ENCODE measurements at places on chromosomes 5 and 9.

DNA sequence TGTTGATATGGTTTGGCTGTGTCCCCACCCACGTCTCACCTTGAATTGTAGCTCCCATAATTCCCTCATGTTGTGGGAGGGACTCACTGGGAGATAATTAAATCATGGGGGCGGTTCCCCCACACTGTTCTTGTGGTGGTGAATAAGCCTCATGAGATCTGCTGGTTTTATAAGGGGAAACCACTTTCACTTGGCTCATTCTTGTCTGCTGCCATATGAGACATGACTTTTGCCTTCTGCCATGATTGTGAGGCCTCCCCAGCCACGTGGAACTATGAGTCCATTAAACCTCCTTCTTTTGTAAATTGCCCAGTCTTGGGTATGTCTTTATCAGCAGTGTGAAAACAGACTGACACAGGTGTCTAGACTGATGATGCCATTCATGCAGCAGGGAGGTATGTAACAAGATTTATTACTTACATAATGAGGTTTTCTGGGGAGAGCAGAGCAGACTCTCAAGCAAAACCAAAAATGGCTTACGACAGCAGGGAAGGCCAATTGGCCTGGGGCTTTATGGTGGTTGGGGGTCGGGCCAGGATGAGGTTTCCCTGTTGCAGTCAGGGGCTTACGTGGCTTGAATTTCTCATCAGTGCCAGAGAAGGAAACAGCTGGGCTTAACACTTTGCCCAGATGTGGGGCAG lies 9.5 kb upstream of the COMMD10 start:
- H3K36me3 ChIP-seq, result no peaks in the 10 kb centered on the region
- no peaks in the 10 kb centered on the region for H3K27me3 ChIP-seq
- no peak for DNase-seq
- no peak overlapping the region for H3K4me3 ChIP-seq
- H3K4me1 ChIP-seq, result no peaks in the 10 kb centered on the region

GRCh38 chr5:107464876-107465275 lies 205.9 kb downstream of the EFNA5 start:
- DNase-seq, result no peak
- no peaks in the 10 kb centered on the region for H3K4me1 ChIP-seq
- H3K4me3 ChIP-seq, result no peak overlapping the region
- H3K36me3 ChIP-seq, result no peaks in the 10 kb centered on the region
- H3K27me3 ChIP-seq, result no peaks in the 10 kb centered on the region

DNA sequence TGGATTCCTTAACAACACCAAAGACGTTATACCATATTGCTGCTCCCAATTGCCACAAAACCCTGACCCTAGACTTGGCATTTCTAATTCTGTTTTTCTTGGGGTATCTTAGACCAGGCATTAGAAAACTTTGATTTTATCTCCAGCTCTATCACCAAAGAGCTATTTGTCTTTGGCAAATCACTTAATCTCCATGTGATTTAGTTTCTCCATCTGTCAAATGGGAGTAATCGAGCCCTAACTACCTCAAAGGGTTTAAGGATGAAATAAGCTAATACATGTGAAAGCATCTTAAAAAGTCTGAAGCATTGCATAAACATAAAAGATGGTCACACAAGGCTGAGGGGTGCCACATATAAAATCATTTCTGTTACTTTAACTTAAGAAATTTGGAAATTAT lies 60.6 kb downstream of the FYB1 start:
- no peak for DNase-seq
- no peaks in the 10 kb centered on the region for H3K36me3 ChIP-seq
- peaks cover 43% of the 10 kb centered on the region for H3K4me1 ChIP-seq
- H3K27me3 ChIP-seq, result no peaks in the 10 kb centered on the region

DNA sequence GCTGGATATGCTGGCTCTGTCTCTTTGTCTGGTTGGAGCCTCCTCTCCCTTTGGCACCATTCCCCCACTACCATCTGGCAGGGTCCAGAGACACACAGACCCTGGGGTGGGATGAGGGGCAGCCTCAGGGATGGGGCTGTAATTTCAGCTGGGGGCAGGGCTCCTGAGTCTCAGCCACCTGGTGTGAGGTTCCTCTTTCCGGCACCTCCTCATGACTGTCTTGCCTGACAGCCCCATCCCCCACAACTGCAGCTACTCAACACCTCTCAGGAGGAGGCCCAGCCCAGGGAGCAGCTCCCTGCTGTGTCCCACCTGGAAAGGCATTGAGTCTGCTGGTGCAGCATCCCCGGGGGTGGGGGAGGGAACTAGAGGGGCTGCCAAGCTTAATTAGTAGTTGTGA lies 11.7 kb upstream of the RPS14 start:
- DNase-seq, result no peak
- H3K27ac ChIP-seq, result no peak overlapping the region
- no peaks in the 10 kb centered on the region for H3K36me3 ChIP-seq
- peaks cover 6% of the 10 kb centered on the region for H3K4me1 ChIP-seq
- H3K4me3 ChIP-seq, result no peak overlapping the region

DNA sequence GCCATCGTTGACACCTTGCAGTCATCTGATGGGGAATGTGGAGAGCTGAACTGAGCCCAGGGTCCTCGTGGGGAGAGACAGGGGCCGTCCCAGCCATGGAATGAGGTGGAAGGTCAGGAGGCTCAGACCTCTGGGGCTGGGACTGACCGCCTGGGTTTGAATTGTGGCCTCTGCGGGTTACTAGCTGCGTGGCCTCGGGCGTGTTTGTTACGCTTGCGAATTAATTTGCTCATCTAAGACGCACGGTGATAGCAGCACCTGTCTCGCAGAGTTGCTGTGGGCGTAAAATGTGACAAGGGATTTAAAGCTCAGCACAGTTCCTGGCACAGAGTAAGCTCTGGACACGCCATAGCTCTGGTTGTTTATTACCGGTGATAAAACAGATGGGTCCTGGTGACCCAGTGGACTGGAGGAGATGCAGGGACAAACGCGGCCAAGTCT lies 19.4 kb upstream of the DAB2IP start:
- H3K4me1 ChIP-seq, result no peaks in the 10 kb centered on the region
- H3K27ac ChIP-seq, result no peak overlapping the region
- no peak for DNase-seq

DNA sequence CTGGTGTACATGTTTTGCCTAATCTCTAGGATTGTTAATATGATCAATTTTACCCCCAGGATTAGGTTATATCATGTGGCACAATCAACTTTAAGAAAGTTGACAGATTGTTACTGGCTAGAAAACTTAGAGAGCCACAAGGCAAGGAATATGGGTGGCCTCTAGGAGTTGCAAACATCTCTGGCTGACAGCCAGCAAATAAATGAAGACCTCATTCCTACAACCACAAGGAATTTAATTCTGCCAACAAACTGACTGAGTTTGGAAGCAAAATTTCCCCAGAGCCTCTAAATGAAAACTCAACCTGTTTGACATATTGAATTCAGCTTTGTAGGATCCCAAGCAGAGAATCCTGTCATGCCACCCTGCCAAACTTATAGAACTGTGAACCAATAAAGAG lies 196.4 kb upstream of the PTGER4 start:
- DNase-seq, result no peak
- no peaks in the 10 kb centered on the region for H3K27me3 ChIP-seq
- H3K27ac ChIP-seq, result no peak overlapping the region
- no peaks in the 10 kb centered on the region for H3K36me3 ChIP-seq

- no peak for DNase-seq
- H3K4me1 ChIP-seq, result no peaks in the 10 kb centered on the region
- H3K36me3 ChIP-seq, result no peaks in the 10 kb centered on the region
- no peak overlapping the region for H3K4me3 ChIP-seq
- H3K27me3 ChIP-seq, result no peaks in the 10 kb centered on the region
Measured at GRCh38 chr5:176192094-176192721, 46.0 kb upstream of the SIMC1 start.

- no peak overlapping the region for H3K4me3 ChIP-seq
- no peaks in the 10 kb centered on the region for H3K36me3 ChIP-seq
- H3K27ac ChIP-seq, result no peak overlapping the region
- H3K4me1 ChIP-seq, result no peaks in the 10 kb centered on the region
Measured at GRCh38 chr9:76365028-76365427, 29.2 kb downstream of the RFK start.

GRCh38 chr9:131097948-131098278 lies 1.6 kb downstream of the AIF1L start:
- no peaks in the 10 kb centered on the region for H3K36me3 ChIP-seq
- no peak for DNase-seq
- H3K4me1 ChIP-seq, result peaks cover 8% of the 10 kb centered on the region
- no peak overlapping the region for H3K4me3 ChIP-seq
- H3K27ac ChIP-seq, result no peak overlapping the region

GRCh38 chr5:163387589-163388343 lies 49.6 kb upstream of the CCNG1 start:
- H3K36me3 ChIP-seq, result no peaks in the 10 kb centered on the region
- no peak overlapping the region for H3K27ac ChIP-seq
- no peak for DNase-seq
- no peak overlapping the region for H3K4me3 ChIP-seq
- H3K4me1 ChIP-seq, result no peaks in the 10 kb centered on the region

DNA sequence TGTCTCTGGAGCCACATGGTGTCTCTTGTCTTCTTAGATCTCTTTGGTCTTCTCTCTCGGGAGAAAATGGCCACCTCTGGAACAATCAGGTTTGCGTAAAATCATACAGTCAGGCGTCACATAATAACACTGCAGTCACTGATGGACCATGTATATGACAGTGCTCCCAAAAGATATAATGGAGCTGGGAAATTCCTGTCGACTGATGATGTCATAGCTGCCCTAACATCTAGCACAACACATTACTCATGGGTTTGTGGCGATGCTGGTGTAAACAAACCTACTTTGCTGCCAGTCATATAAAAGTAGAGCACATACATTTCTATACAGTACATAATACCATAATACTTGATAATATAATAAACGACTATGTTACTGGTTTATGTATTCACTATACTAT lies 30.1 kb upstream of the RAI14 start:
- no peak overlapping the region for H3K27ac ChIP-seq
- DNase-seq, result no peak
- H3K4me1 ChIP-seq, result no peaks in the 10 kb centered on the region
- no peaks in the 10 kb centered on the region for H3K36me3 ChIP-seq

DNA sequence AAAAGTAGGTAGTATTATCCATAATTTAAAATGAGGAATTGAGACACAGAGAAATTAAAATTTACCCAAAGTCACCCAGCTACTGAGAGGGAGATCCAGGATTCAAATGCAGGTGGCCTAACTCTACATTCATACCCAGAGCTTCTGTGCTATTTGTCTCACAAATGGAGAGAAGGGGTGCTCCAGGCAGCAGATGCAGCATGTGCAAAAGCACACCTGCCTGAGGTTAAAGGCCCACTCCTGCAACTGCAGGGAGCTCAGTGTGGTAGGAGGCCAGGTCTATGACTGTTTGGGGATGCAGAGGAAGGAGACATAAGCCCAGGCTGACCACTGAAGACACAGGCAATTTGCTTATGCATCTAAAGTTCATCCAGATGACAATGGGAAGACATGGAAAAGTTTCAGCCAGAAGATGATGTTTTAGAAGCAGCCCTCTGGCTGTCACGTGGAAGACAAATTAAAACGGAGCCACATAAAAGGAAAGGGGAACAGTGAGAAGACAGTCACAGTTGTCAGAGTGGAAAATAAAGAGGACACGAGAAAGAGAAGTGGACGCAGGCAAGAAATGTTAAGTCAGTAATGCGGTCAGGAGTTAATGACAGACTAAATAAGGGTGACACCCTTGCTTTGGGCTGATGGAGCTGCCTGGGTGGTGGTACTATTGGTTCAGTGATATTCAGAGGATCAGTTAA lies 214.7 kb downstream of the EBF1 start:
- H3K4me3 ChIP-seq, result no peak overlapping the region
- no peaks in the 10 kb centered on the region for H3K27me3 ChIP-seq
- H3K36me3 ChIP-seq, result no peaks in the 10 kb centered on the region
- H3K27ac ChIP-seq, result no peak overlapping the region
- no peak for DNase-seq
- H3K4me1 ChIP-seq, result no peaks in the 10 kb centered on the region

GRCh38 chr5:65296067-65296466 lies 185.7 kb downstream of the ADAMTS6 start:
- H3K4me1 ChIP-seq, result no peaks in the 10 kb centered on the region
- no peaks in the 10 kb centered on the region for H3K27me3 ChIP-seq
- H3K4me3 ChIP-seq, result no peak overlapping the region
- no peak overlapping the region for H3K27ac ChIP-seq

GRCh38 chr5:158413122-158413680 lies 554.3 kb upstream of the CLINT1 start:
- H3K27me3 ChIP-seq, result no peaks in the 10 kb centered on the region
- H3K36me3 ChIP-seq, result no peaks in the 10 kb centered on the region
- no peaks in the 10 kb centered on the region for H3K4me1 ChIP-seq

GRCh38 chr5:3786165-3786564 lies 190.5 kb downstream of the IRX1 start:
- H3K27me3 ChIP-seq, result no peaks in the 10 kb centered on the region
- no peak overlapping the region for H3K4me3 ChIP-seq
- no peak for DNase-seq
- no peak overlapping the region for H3K27ac ChIP-seq
- H3K4me1 ChIP-seq, result no peaks in the 10 kb centered on the region

DNA sequence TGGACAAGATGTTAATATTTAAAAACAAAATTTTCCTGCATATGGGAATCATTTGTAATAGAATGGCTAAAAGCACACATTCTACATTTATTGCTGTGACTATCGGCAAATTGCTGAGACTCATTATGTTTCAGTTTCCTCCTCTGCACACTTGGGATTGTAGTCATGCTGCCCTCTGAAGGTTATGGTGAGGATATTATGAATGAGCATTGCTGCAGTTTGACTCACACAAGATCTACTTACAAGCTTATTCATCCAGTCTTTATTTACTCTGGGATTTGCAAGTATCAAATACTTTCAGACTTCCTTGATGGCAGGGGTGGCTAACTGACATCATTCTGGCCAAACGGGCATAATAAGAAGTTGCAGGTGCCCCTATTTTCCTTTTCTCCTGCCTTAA lies 9.5 kb upstream of the NFIL3 start:
- H3K27ac ChIP-seq, result no peak overlapping the region
- no peaks in the 10 kb centered on the region for H3K27me3 ChIP-seq
- H3K4me1 ChIP-seq, result no peaks in the 10 kb centered on the region
- H3K36me3 ChIP-seq, result no peaks in the 10 kb centered on the region
- DNase-seq, result no peak

GRCh38 chr5:128870923-128871322 lies 94.4 kb upstream of the SLC27A6 start:
- H3K27ac ChIP-seq, result no peak overlapping the region
- no peak for DNase-seq
- no peaks in the 10 kb centered on the region for H3K27me3 ChIP-seq
- H3K4me3 ChIP-seq, result no peak overlapping the region
- no peaks in the 10 kb centered on the region for H3K4me1 ChIP-seq

DNA sequence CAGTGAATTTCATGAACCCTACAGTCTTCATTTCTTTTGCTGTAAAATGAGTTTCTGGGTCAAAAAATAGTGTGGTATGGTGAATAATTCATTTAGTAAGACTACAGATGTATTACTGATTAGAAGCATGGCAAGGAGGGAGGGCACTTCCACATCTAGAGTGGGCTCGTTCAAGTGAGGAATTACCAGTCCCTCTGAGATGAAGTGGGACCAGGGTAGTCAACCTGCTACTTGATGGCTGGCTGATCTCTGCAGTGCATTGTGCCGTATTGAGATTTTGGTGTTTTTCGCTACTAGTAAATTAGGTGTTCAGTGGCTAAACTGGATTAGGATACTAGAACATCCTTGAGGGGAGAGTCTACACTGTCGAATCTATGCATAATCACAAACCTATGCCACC lies 10.8 kb downstream of the CDC37L1 start:
- H3K27ac ChIP-seq, result no peak overlapping the region
- no peaks in the 10 kb centered on the region for H3K27me3 ChIP-seq
- no peak overlapping the region for H3K4me3 ChIP-seq
- DNase-seq, result no peak
- H3K4me1 ChIP-seq, result peaks cover 3% of the 10 kb centered on the region

GRCh38 chr9:136840877-136841645 lies 1.2 kb upstream of the AJM1 start:
- H3K4me3 ChIP-seq, result no peak overlapping the region
- no peak overlapping the region for H3K27ac ChIP-seq
- peaks cover 19% of the 10 kb centered on the region for H3K27me3 ChIP-seq
- no peak for DNase-seq

Data from effector memory CD4-positive, alpha-beta T cell (primary cell).